ENCODE measurements at places on chromosomes 7 and 10. TPM values are rescaled to one million over a fixed set of nuclear protein-coding genes. Genes with fewer than 3 reads are reported as not detected.

- peak; percentile 63 for DNase-seq
Measured at GRCh38 chr7:47536661-47537611, 45.0 kb downstream of the TNS3 start.

GRCh38 chr10:69914398-69915214, 112.9 kb downstream of the COL13A1 start:
- peak; percentile 65 for DNase-seq

DNA sequence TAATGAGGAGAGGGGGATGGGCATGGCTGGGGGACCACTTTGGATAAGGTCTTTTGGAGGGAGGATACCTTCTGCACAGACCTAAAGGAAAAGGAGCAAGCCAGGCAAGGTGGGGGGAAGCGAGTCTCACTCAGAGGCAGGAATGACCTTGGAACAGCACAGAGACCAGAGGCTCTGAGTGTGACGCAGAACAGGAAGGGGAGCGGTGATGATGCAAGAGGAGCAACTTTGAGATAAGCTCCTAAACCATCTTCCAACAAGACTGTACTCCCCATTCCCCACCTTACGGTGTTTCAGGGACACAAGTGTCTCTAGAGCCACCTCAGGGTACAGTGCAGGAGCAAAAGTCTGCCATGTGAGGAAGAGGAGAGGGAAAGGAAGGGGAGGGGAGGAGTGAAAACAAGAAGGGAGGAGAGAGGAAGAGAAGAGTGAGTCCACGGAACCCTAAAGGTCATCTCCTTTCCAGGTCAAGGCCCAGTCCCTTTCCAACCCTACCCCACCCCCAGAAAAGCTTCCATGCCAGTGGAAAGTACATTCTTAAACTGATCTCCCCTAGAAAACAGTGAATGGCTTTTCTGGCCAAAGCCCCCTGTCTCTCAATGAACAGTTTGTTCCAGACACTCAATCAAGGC, 54.1 kb downstream of the JAZF1 start:
- DNase-seq, result no peak

DNA sequence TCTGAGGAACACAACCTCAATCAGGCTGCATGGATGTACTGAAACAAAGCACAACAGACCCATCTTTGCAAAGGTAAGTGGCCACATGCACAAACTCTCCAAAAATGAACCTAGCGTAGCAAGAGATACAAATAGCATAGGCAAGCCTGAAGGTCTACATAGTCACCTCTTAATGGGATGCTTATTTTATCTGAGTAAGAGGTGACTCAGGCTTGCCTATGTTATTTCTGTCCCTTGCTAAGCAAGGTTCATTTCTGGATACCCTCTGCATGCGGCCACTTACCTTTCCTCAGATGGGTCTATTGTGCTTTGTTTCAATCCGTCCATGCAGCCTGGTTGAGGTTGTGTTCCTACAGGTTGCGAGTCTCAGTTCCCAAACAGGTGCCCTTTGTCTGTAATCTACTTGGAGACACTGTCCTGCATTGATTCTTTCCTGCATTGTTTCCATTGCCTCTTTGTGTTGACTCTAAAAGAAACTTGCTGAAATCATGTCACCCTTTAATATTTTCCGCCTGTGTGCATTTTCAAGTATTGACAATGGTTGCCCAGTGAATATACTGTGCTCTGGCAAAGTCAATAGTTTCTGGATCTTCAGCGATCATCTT, 291.8 kb upstream of the LYZL1 start:
- no peak for DNase-seq

DNA sequence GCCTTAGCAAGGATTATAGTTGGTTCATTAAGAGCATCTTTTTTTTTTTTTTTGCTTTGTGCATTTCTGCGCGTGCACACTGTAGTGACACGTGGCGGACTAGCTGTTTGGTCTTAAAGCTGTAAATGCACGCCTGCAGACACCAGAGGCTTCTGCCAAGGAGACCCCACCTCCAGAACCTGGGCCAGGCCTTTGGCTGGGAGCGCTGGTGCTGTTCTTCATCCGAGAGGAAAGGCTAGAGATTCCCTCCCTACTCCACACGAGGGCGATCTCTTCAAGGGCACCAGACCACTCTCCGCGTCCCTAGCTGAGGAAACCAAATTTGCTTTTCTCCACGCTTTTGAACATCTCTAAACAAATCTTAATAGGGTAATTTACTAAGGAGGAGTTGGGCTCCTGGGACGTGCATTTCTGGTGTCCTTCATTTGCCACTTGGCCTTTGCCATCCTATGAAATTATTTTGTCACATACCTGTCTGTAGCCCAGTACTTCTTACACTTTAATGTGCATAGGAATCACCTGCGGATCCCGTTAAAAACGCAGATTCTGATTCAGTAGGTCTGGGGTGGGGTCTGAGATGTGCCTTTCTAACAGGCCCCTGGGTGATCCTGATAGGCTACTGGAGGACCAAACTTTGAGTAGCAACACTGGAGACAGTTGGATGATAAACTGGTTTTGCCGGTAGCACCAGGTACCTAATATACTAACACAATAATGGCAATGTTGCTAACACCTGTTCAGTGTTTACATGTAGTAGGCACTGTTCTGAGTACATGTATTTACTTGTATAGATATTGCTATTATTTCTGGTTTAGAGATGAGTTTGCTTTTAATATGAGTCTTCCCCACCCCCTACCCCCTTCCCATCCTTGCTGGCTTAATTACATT, 1.3 kb upstream of the SLC26A5 start:
- no peak for DNase-seq

DNA sequence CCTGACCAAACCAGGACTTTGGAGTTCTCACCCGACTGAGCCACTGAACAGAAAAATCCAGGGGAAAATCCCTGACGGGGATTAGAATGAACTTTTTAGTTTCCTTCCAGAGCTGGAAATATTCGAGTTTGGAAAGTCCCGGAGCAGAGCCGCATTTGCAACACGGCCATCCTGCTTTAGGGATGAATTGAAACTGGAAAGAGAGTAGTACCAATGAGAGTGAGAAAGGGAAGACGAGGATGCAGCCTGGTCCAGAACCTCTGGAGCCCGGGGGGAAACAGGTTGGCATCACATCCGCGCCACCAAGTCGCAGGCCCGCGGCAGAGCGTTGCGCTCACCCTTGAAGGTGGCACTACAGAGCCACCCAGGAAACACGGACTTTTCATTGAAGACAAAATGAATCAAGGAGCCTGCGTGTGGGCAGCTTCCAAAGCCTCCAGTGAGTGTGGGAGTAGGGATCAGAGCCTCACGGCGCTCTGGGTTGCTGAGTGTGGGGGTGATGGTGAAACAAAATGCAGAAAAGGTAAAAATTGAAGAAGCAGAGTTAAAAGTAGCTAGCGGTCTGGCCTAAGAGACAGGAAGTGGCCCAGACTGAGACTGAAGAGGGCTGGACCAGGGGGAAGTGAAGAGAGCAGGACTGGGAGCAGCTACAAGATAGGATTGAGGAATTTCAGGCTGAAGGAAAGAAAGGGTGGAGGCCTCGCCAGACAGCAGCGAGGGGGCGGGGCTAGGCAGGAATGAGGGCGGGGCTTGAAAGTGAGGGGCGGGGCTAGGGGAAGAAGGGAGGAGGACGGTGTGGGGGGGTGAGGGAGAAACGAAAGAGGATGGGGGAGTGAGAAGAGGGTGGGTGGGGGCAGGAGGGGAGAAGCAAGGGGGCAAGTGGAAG, 1.8 kb downstream of the SMURF1 start:
- peak; percentile 60 for DNase-seq

AASS gene
- total RNA-seq, result 61.3 TPM

GPR15LG gene
- total RNA-seq, result not detected

EN2 gene
- total RNA-seq, result not detected

DOCK1 gene
- 20.6 TPM for total RNA-seq

GCK gene
- total RNA-seq, result 0.54 TPM

Measured in heart left ventricle (tissue), 16 donors.